Activated CD4-positive, alpha-beta memory T cell treated with anti-CD3 and anti-CD28 coated beads for 36 hours (primary cell): ENCODE measurements at places on chromosomes 2 and 18. TPM values are rescaled to one million over a fixed set of nuclear protein-coding genes. Genes with fewer than 3 reads are reported as not detected.

IDH1 gene
- 30.9 TPM for total RNA-seq

OR6B2 gene
- not detected for total RNA-seq

TDRD15 gene
- not detected for total RNA-seq

ABCB11 gene
- total RNA-seq = not detected

HOXD8 gene
- not detected for total RNA-seq

DOK6 gene
- not detected for total RNA-seq

GNLY gene
- 21.5 TPM for total RNA-seq
